ENCODE measurements at places on chromosomes 6 and 20. TPM values are rescaled to one million over a fixed set of nuclear protein-coding genes. Genes with fewer than 3 reads are reported as not detected.
A peak's percentile ranks its signal among the peaks of the same experiment; 100 is the strongest.

PARD6B gene
- 1.0 TPM for total RNA-seq

MRPL18 gene
- total RNA-seq, result 82.7 TPM

UNC93A gene
- not detected for total RNA-seq

TAP2 gene
- 27.7 TPM for total RNA-seq

GRCh38 chr6:125974214-125974866, 12.0 kb upstream of the TRMT11 start:
- DNase-seq, result peak; percentile 47

- DNase-seq, result peak; percentile 19
Observed at GRCh38 chr6:83708546-83708969, 343 bp downstream of the SNAP91 start.

GRCh38 chr6:157210954-157211353, 112.4 kb downstream of the TMEM242 start:
- DNase-seq, result no peak

GRCh38 chr6:25270559-25270958, 8.6 kb upstream of the CARMIL1 start:
- DNase-seq, result no peak

DNA sequence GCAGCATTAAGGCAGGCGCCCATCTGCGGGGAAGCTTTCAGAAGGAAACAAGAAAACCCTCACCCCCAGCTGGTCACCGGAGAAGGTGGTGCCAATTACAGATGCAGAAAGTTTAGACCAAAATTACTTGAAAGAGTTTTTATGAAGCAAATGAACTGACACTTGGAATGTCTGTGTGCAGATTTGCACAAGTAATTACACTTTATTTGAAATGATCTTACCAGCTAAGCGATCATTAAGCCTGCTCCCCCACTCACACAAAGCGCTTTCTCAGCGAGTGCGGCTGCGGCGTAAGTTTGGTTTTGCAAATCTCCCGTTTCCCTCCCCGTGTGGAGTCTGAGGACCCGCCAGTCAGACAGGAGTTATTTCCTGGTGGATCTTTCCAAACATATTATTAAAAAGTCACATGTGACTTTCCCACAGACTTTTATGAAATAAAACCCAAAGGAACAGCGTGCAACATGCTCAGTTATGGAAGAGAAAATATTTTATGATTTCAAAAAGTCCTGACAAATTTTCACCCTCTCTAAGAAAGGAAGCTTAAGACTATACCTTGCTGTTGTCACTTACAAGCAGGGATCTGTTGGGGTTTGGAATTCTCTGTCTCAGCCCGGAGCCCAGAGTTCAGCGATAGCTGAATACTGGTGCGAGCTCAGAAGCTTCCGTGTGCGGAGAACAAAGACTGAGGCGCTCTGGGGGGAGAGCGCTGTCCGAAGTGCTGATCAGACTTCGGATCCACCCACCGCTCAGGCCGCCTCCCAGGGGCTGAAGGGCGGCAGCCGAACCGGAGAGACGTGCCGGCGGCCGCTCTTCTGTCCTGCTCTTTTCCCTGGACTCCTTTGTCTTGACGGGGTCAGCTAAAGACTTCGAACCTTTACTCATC, 2.7 kb upstream of the MYT1 start:
- DNase-seq, result peak; percentile 47

DNA sequence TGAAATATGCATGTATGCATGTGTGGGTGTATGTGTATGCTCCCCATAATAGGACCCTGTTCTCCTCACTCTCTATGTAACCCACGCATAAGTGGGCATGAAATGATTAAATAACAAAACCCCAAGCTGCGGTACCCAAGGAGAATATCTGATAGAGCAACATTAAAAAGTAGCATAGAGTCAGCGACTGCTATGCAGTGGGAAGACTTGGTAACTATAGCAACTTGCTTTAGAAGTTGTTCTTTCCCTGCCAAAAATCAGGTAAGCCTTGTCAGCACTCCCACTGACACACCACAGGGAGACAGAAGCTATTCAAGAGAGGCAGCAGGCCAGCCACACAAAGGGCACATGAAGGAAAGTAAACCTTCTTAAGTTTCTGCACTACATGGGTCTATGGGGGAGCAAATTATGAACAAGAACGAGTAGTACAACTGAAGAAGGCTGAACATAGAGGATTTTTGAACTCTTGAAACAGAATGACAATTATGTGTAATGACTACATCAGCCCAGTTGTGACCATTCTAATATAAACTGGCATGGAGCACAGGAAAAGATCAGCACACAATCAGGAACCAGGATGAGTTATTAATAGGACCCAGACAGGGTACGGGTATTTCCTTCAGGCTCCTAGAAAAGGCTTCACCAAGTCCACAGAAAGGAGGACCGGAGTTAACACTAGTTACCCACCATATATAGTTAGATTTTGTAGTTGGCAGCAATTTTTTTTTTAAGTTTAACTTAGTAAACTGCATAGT, 89.9 kb downstream of the GPR6 start:
- no peak for DNase-seq

GRCh38 chr20:31764641-31765305, 25.7 kb downstream of the TPX2 start:
- DNase-seq, result peak; percentile 78

GRCh38 chr6:139415365-139415764, 40.9 kb upstream of the CITED2 start:
- no peak for DNase-seq

GRCh38 chr6:154236646-154237301, 119.8 kb downstream of the IPCEF1 start:
- DNase-seq, result no peak

GRCh38 chr20:14288341-14289330, 48.8 kb downstream of the FLRT3 start:
- DNase-seq, result peak; percentile 51
